T-cell (primary cell): ENCODE measurements at places on chromosomes 13 and 19. TPM values are rescaled to one million over a fixed set of nuclear protein-coding genes. Genes with fewer than 3 reads are reported as not detected.

DNA sequence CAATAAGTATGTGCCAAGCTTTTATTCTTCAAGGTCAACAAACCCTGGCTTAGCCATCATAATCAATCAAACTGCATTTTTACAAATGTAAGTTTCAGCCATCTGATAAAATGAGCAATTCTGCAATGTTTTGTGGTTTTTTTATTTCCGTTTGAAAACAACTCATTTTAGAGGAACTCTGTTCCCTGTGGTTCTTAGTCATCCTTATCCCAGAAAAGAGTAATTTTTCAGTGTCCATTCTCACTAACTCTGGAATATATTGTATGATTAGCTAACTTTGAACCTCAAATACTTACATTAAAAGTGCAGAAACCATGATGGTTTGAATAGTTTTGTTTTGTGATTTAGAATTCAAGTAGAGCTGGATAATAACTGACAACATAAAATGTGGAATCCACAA, 87.6 kb downstream of the IRS2 start:
- no peak overlapping the region for H3K4me3 ChIP-seq
- H3K36me3 ChIP-seq, result no peaks in the 10 kb centered on the region
- H3K27ac ChIP-seq, result no peak overlapping the region
- no peak for DNase-seq
- H3K27me3 ChIP-seq, result no peaks in the 10 kb centered on the region
- peaks cover 3% of the 10 kb centered on the region for H3K4me1 ChIP-seq

Gene GAPDHS
- total RNA-seq, result not detected

Gene DIRAS1
- 0.69 TPM for total RNA-seq

DNA sequence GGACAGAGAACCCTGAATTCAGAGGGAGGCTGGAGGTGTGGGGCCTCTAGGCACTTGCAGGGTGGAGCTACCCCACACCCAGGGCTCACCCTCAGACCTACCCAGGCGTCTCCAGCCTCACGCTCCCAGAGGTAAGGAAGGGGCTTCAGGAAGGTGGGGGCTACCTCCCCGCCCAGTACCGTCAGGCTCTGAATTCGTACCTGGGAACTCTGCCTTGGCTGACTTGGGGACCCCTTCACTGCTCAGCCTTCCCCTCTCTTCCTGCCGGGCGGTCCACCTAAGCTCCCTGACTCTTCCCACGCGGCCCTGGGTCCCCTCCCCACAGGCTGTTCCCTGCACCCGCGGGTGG, 28.5 kb upstream of the PARP4 start:
- H3K36me3 ChIP-seq, result no peaks in the 10 kb centered on the region
- H3K27me3 ChIP-seq, result peaks cover 34% of the 10 kb centered on the region
- no peak for DNase-seq
- no peak overlapping the region for H3K27ac ChIP-seq
- peaks cover 12% of the 10 kb centered on the region for H3K4me1 ChIP-seq
- H3K4me3 ChIP-seq, result peak overlapping the region; percentile 63

Gene PNPLA6
- 158 TPM for total RNA-seq

Gene SIGLEC12
- total RNA-seq, result not detected

Gene ZNF730
- not detected for total RNA-seq

- H3K27me3 ChIP-seq, result no peaks in the 10 kb centered on the region
- H3K4me1 ChIP-seq, result peaks cover 28% of the 10 kb centered on the region
- H3K36me3 ChIP-seq, result peaks cover 19% of the 10 kb centered on the region
- DNase-seq, result no peak
- H3K4me3 ChIP-seq, result no peak overlapping the region
Observed at GRCh38 chr19:17116996-17117702, 41.6 kb downstream of the MYO9B start.

Gene CRLF1
- 0.73 TPM for total RNA-seq

GRCh38 chr19:43901395-43902390, 33.4 kb downstream of the ZNF45 start:
- H3K27ac ChIP-seq, result peak overlapping the region; percentile 36
- DNase-seq, result peak; percentile 17
- no peaks in the 10 kb centered on the region for H3K27me3 ChIP-seq
- H3K4me3 ChIP-seq, result peak overlapping the region; percentile 93
- H3K36me3 ChIP-seq, result no peaks in the 10 kb centered on the region

- H3K27ac ChIP-seq, result no peak overlapping the region
- H3K4me3 ChIP-seq, result no peak overlapping the region
- H3K27me3 ChIP-seq, result no peaks in the 10 kb centered on the region
Observed at GRCh38 chr19:29467824-29468401, 57.9 kb upstream of the VSTM2B start.

- no peaks in the 10 kb centered on the region for H3K27me3 ChIP-seq
- H3K4me3 ChIP-seq, result no peak overlapping the region
- peaks cover 4% of the 10 kb centered on the region for H3K4me1 ChIP-seq
- no peak overlapping the region for H3K27ac ChIP-seq
- H3K36me3 ChIP-seq, result no peaks in the 10 kb centered on the region
- no peak for DNase-seq
Observed at GRCh38 chr13:44243198-44243857, 130.3 kb upstream of the SERP2 start.

- peak overlapping the region; percentile 68 for H3K27ac ChIP-seq
- no peaks in the 10 kb centered on the region for H3K27me3 ChIP-seq
- peaks cover 5% of the 10 kb centered on the region for H3K4me1 ChIP-seq
- peak overlapping the region; percentile 94 for H3K4me3 ChIP-seq
Observed at GRCh38 chr19:36113894-36114720, 568 bp downstream of the POLR2I start.

- no peak overlapping the region for H3K27ac ChIP-seq
- H3K27me3 ChIP-seq, result no peaks in the 10 kb centered on the region
- no peak for DNase-seq
- H3K4me3 ChIP-seq, result no peak overlapping the region
- peaks cover 32% of the 10 kb centered on the region for H3K4me1 ChIP-seq
Observed at GRCh38 chr13:40640845-40641458, 25.5 kb downstream of the FOXO1 start.

Gene PVR
- total RNA-seq, result 1.9 TPM

- peak; percentile 20 for DNase-seq
- peaks cover 30% of the 10 kb centered on the region for H3K27me3 ChIP-seq
- no peaks in the 10 kb centered on the region for H3K4me1 ChIP-seq
- H3K36me3 ChIP-seq, result no peaks in the 10 kb centered on the region
- peak within 1 kb of the TSS; percentile 23 for H3K4me3 ChIP-seq
- H3K27ac ChIP-seq, result no peak within 1 kb of the TSS
Observed at GRCh38 chr19:51531349-51532315, at the start of gene SIGLEC6. TSS of gene SIGLEC6 (minus strand) at chr19:51531670. CDS start at chr19:51531648, 22 bp downstream.

GRCh38 chr19:3665681-3666544, 34.4 kb downstream of the PIP5K1C start:
- H3K4me1 ChIP-seq, result peaks cover 16% of the 10 kb centered on the region
- H3K27ac ChIP-seq, result no peak overlapping the region
- no peaks in the 10 kb centered on the region for H3K27me3 ChIP-seq
- peak; percentile 57 for DNase-seq

DNA sequence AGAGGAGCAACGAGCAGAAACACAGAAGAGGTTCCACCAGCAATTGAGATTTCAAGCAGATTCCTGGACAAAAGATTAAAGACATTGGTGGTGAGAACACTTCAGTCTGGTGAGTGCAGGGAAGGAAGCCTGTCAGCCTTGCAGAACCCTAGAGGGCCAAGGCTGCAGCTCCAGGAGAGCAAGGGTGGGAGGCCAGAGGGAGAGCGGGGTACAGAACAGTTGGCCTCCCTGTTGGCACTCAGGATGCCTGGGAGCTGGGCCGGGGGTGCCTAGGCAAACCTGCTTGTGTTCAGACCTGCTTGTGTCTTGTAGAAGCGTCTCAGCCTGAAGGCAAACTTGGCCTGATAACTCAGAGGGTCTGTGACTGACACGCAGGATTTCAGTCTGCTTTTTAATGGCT, 5.1 kb upstream of the LIN7B start:
- no peak overlapping the region for H3K27ac ChIP-seq
- H3K36me3 ChIP-seq, result peaks cover 44% of the 10 kb centered on the region
- H3K4me3 ChIP-seq, result no peak overlapping the region
- peaks cover 3% of the 10 kb centered on the region for H3K27me3 ChIP-seq
- no peak for DNase-seq
- H3K4me1 ChIP-seq, result peaks cover 2% of the 10 kb centered on the region

Gene VSTM1
- total RNA-seq, result not detected

Gene HMG20B
- 38.0 TPM for total RNA-seq

Gene PLPP2
- 0.23 TPM for total RNA-seq

Gene SLAIN1
- total RNA-seq, result 41.8 TPM

- H3K36me3 ChIP-seq, result no peaks in the 10 kb centered on the region
- no peaks in the 10 kb centered on the region for H3K4me1 ChIP-seq
- no peaks in the 10 kb centered on the region for H3K27me3 ChIP-seq
- H3K27ac ChIP-seq, result no peak overlapping the region
- no peak overlapping the region for H3K4me3 ChIP-seq
- DNase-seq, result no peak
Observed at GRCh38 chr13:80161896-80162295, 179.0 kb downstream of the SPRY2 start.
